ENCODE measurements at places on chromosomes 7 and 10. TPM values are rescaled to one million over a fixed set of nuclear protein-coding genes. Genes with fewer than 3 reads are reported as not detected.

The KLF14 gene
- total RNA-seq = 0.27 TPM

The LRIT1 gene
- total RNA-seq = not detected

- no peaks in the 10 kb centered on the region for H3K36me3 ChIP-seq
- DNase-seq = peak; percentile 62
- H3K27me3 ChIP-seq = no peaks in the 10 kb centered on the region
- H3K27ac ChIP-seq = peak overlapping the region; percentile 76
Observed at GRCh38 chr10:96758423-96758822, 38.1 kb upstream of the PIK3AP1 start.

- peaks cover 7% of the 10 kb centered on the region for H3K4me1 ChIP-seq
- no peak overlapping the region for H3K4me3 ChIP-seq
- H3K27me3 ChIP-seq = no peaks in the 10 kb centered on the region
- no peaks in the 10 kb centered on the region for H3K36me3 ChIP-seq
Observed at GRCh38 chr10:108597031-108597430, 1326.3 kb downstream of the XPNPEP1 start.

The PPP1R17 gene
- 0.20 TPM for total RNA-seq

GRCh38 chr10:77927402-77928246 is 1.1 kb upstream of the DLG5 start:
- H3K4me3 ChIP-seq = no peak overlapping the region
- H3K27me3 ChIP-seq = no peaks in the 10 kb centered on the region
- H3K27ac ChIP-seq = no peak overlapping the region
- H3K36me3 ChIP-seq = no peaks in the 10 kb centered on the region
- peaks cover 10% of the 10 kb centered on the region for H3K4me1 ChIP-seq
- no peak for DNase-seq

GRCh38 chr10:22437620-22438588 is 92.6 kb downstream of the SPAG6 start:
- no peaks in the 10 kb centered on the region for H3K27me3 ChIP-seq
- H3K4me3 ChIP-seq = peak overlapping the region; percentile 82
- no peak for DNase-seq
- no peaks in the 10 kb centered on the region for H3K36me3 ChIP-seq
- peaks cover 24% of the 10 kb centered on the region for H3K4me1 ChIP-seq

- DNase-seq = no peak
- H3K4me1 ChIP-seq = peaks cover 25% of the 10 kb centered on the region
- no peaks in the 10 kb centered on the region for H3K27me3 ChIP-seq
Observed at GRCh38 chr7:143405173-143406001, 3.3 kb downstream of the EPHA1 start.

GRCh38 chr10:79488336-79488735 is 24.0 kb upstream of the EIF5AL1 start:
- H3K4me1 ChIP-seq = no peaks in the 10 kb centered on the region
- no peak overlapping the region for H3K27ac ChIP-seq
- H3K27me3 ChIP-seq = no peaks in the 10 kb centered on the region

DNA sequence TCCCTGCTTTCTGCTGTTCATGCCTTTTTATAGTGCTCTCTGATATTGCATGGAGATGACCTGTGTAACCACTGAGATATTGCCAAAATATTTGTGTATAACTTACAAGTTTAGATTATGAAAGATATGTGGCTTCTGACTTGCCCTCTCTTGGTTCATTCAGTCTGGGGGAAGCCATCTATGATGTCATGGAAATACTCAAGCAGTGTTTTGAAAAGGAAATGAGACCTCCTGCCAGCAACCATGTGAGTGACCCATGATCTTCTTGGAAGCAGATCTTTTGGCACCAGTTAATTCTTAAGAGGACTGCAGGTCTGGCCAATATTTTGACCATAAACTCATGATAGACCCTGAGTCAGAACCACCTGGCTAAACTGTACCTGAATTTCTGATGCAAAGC is 183.0 kb downstream of the THSD7A start:
- no peaks in the 10 kb centered on the region for H3K36me3 ChIP-seq
- H3K27ac ChIP-seq = no peak overlapping the region
- H3K4me3 ChIP-seq = no peak overlapping the region
- no peak for DNase-seq

GRCh38 chr7:156725936-156726335 is 85.4 kb downstream of the RNF32 start:
- no peak overlapping the region for H3K4me3 ChIP-seq
- H3K27ac ChIP-seq = no peak overlapping the region
- no peaks in the 10 kb centered on the region for H3K4me1 ChIP-seq

GRCh38 chr10:58475322-58476277 is 37.1 kb upstream of the BICC1 start:
- H3K36me3 ChIP-seq = no peaks in the 10 kb centered on the region
- no peaks in the 10 kb centered on the region for H3K4me1 ChIP-seq
- no peak overlapping the region for H3K4me3 ChIP-seq
- no peak overlapping the region for H3K27ac ChIP-seq

DNA sequence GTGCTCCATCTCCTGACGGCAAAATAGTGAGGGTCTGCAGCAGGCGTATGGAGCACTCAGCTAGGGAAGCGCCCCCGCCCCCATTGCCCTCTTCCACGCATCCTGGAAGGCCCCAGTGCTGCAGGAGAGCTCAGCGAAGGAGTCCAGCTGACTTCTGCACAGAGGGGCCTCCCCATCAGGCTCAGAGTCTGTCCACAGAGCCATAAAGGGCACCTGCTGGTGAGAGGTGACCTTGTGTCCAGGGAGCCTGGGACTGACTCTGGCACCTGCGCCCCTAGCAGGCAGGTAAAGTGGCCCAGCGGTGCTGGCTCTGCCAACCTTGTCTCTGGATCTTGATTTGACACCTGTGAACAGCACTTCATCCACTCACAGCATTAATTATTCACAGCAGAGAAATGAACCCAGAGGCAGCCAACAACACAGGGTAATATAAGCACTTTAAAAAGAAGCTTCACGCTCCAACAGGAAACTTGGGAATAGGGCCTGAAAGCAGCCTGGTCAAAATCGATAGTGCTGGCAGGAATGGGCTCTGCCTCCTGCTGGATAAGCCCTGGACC is 59.6 kb downstream of the VOPP1 start:
- peak overlapping the region; percentile 63 for H3K27ac ChIP-seq

All from B cell (primary cell).